ENCODE measurements at places on chromosomes 1 and 21.

DNA sequence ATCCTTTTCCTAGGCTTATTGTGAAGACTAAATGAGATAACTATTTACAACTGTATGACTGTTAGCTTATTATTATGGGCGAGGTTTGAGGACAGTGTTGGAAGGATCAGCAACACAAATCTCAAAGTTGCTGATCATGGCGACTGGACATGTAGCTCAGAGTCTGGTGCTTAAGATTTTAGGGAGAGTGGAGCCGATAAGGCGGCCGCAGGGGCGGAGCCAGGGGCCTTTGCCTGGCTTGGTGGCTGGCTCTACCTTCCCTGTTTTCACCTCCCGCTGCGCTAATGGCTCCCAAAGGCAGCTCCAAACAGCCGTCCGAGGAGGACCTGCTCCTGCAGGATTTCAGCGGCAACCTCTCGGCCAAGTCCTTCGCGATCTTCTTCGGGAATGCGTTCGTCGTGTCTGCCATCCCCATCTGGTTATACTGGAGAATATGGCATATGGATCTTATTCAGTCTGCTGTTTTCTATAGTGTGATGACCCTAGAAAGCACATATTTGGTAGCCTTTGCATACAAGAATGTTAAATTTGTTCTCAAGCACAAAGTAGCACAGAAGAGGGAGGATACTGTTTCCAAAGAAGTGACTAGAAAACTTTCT is 45.5 kb downstream of the GIPC2 start:
- no peak for DNase-seq

- DNase-seq: no peak
Observed at GRCh38 chr1:71565262-71565661, 484.4 kb upstream of the ZRANB2 start.

- DNase-seq: no peak
Observed at GRCh38 chr1:53536606-53537005, 77.4 kb downstream of the DMRTB1 start.

DNA sequence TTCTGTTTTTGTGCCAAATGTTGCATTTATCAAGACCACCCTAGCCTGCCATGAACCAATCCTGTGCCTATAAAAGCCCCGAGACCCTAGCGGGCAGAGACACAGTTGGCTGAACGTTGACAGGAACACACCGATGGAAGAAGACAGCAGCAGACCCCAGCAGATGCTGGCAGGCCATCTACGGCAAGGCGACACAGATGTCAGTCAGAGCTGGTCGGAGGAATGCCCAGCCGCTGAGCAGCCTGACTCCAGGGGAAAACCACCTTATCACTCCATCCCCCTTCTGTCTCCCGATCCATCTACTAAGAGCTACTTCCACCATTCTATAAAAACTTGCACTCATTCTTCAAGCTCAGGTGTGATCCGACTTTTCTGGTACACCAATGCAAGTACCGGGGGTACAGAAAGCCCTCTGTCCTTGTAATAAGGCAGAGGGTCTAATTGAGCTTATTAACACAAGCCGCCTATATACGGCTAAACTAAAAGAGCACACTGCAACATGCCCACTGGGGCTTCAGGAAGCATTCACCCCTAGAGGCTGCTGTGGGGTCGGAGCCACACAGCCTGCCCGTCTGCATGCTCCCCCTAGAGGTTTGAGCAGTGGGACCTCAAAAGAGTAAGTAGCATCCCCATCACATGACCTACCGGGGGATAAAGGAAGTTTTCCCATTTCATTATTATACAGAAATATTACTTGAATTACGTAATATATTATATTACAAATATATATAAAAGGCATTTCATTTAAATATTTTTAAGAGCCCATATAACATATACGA is 1156.3 kb upstream of the B3GALT2 start:
- no peak for DNase-seq

- no peak for DNase-seq
Observed at GRCh38 chr1:227333423-227333822, 15.1 kb upstream of the CDC42BPA start.

GRCh38 chr1:19942088-19942487 is 18.7 kb upstream of the PLA2G2E start:
- no peak for DNase-seq

DNA sequence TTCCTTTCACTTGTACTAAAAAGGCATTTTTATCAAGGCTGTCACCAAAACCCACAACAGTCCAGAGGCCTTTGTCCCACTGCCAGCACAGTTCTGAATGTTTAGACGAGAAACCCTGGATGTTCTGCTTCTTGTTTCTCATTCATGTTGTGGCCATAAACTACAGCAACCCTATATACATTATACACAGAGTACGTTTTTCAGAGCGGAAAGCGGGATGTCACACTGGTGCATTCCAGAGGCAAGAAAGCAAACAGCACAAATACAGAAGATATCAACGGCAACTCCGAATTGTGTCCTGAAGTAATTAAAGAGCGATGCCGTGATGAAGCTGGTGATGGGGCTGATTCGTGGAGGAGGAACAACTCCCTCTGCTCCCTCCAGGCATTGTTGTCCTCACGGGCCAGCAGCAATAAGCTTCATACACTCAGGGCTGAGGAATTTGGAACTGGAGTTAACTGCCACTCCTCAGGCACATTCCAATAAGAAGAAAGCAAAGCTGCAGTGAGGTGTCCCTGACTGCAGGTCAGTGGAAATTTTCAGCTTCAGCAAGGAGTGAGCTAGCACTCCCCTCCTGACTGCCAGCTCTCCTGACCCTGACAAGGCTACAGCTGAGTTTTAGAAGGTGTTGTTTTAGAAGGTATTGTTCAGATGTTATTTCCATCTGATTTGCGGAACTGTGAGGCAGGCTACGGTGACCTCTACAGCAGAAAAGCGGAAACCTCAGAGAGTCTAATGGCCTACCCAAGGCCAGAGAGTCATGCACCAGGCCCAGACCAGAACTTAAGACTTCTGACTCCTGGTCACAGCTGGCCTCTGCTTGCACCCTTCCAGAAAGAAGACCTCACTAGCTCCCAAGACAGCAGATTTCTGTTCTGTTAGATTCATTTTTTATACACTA is 149.0 kb downstream of the TGFBR3 start:
- no peak for DNase-seq

GRCh38 chr1:184753608-184754475 is 816 bp downstream of the EDEM3 start:
- no peak for DNase-seq

GRCh38 chr1:7538849-7539768 is 232.0 kb upstream of the VAMP3 start:
- no peak for DNase-seq

- no peak for DNase-seq
Observed at GRCh38 chr1:206905295-206906164, 8.3 kb downstream of the IL24 start.

DNA sequence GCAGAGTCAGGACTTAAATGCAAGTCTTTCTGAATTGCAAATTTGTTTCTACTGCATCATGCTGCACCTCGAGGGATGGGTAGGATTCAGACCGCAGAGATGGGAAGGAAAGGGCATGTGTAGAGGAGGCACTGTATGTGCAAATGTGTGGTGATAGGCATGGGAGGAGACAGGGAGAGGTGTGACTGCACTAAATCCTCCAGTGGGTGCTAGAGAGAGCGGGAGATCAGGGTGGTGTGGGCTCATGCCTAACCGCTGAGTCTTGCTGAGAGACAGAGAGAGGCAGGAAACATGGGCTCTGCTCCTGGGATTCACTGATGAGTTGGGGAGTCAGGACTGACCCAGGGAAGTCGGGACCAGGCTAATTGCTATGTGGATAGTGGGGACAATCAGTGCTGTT is 61.1 kb downstream of the PTPRU start:
- DNase-seq: no peak

DNA sequence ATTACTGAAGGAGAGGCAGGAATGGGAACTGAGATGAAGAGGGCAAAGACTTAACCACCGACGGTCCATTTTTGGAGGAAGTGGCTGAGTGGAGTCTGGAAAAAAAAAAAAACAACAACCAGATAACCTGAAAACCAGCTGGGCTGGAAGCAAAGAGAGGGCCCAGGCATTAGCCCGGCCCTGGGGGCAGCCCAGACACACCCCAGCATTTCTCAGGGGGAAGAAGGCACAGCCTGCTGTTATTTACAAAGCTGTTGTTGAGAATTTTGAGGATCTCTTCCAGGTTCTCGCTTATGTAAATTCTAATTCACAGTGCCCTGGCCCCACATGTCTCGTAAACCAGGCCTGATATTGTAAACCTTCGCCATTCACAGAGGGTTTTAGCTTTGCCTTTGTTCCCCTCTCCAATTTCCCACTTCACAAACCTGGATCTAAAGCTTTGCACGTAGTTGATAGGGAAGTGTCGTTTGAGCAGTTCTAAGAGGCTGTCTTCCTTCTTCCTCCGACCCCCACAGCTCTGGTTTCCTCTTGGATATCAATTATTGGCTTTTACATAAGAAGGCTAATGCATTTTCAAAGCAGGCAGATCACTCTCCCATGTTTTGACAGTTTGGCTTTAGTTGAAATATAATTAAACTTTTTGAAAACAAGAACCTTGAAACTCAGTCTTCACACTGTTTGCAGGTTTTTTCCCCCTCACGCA is 161.8 kb upstream of the IRF2BP2 start:
- DNase-seq: no peak

- DNase-seq: no peak
Observed at GRCh38 chr1:206687915-206688442, 3.3 kb downstream of the MAPKAPK2 start.

DNA sequence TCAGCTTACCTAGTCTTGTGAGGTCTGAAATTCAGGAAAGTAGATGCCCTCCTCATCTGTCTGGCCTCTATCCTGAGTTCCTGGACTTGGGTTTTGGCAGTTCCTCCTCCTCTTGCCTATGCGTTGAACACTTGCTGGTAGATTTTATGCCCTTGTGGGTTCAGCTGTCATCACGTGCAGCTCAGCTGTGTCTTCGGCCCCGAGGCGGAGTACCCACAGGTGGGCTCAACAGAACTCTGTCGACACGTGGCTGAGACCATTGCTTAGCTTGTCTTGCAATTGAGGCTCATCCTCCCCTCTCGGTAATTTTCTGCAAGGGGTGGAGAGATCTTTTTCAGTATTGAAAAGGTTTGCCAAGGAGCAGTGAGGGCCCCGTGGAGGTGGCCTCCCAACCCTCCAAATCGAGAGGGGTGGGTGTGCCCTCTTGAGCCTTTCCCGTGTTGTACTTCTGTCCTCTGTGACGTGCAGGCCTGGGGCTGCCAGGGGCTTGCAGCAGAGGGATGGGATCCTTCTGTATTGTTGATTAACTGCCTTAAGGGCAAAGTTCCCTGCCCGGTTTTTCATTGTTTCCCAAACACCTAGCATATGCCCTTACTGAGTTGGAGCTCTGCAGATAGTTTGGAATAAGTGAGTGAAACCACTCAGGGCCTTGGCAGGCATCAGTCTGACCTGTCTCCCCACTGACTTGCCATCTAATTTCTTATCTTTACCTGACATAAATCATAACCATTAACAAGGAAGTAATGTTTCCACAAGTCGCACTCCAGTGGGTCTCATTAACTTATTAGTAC is 2.9 kb downstream of the CENPS start:
- DNase-seq: no peak

DNA sequence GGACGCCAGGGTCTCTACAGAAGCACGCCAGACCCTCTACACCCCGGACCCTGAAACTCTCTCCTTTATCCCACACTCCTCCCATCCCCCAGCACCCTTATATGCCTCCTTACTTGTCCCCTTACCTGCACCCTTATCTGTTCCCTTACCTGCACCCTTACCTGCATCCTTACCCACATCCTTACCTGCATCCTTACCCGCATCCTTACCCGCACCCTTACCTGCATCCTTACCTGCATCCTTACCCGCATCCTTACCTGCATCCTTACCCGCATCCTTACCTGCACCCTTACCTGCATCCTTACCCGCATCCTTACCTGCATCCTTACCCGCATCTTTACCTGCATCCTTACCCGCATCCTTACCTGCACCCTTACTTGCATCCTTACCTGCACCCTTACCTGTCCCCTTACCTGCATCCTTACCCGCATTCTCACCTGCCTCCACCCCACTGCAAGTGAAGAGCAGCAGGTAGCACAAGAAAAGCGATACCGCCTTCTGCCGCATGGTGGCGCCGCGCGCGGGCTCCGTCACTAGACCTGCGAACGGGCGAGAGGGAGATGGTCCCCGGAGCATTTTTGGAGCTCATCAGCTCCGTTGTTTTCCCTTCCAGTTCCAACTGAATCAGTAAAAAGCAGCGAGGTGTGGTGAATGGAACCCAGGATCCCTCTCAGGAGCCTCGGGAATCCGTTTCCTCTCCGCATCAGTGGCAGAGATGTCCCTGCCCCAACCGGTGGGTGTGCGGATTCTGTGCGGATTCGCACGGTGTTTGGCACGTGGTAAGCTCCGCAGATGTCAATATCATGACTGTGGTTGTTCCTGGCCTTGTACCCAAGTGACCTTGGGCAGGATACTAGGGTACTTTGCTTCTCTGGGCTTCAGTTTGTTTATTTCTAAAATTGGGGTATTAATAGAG is 2.9 kb downstream of the IFI6 start:
- DNase-seq: peak; percentile 79

DNA sequence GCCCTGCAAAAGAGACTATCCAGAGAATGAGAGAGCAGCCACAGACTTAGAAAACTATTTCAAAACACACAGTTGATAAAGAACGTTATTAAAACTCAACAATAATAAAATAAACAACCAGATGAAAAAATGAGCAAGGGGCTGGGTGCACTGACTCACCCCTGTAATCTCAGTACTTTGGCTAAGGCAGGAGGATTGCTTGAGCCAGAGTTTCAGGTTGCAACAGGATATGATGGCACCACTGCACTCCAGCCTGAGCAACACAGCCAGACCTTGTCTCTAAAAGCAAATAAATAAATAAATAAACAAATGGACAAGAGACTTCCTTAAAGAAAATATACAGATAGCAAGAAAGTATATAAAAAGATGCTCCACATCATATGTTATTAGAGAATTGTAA is 144.6 kb downstream of the LRRIQ3 start:
- no peak for DNase-seq

GRCh38 chr1:66267201-66267940 is 266.6 kb upstream of the SGIP1 start:
- no peak for DNase-seq

DNA sequence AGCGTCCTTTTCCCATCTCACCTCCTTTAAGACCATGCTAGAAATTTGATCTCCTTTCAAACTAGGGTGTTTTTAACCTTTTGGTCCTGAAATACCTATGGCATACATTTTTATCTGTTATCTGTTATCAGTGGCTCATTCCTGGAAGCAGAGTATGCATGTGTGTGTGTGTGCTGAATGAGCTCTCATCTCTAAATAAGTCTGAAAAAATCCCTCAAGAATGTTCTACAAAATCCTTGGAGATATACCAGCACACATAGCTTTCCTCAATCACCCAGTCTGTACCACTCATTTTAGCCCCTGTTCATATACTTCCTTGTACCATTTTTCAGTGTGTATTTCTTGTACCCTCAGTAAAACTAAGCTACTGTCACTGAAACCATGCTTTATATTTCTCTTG is 6.0 kb upstream of the DARS2 start:
- DNase-seq: no peak
